ENCODE measurements at places on chromosomes 11 and 22. TPM values are rescaled to one million over a fixed set of nuclear protein-coding genes. Genes with fewer than 3 reads are reported as not detected.

Gene POU2AF2
- not detected for total RNA-seq

Gene PRR5
- 13.6 TPM for total RNA-seq

Gene TRIOBP
- 127 TPM for total RNA-seq

Gene ZNF215
- total RNA-seq: 3.1 TPM

Gene LRRC74B
- not detected for total RNA-seq

Gene PRG3
- not detected for total RNA-seq

Gene LPXN
- total RNA-seq: 8.1 TPM

Gene PAMR1
- total RNA-seq: 499 TPM

Gene CD59
- 344 TPM for total RNA-seq

Gene MS4A4A
- not detected for total RNA-seq

Gene GGTLC2
- total RNA-seq: not detected
